ENCODE measurements at places on chromosomes 13 and 19.

- no peak for DNase-seq
Observed at GRCh38 chr13:112761701-112762689, 72.2 kb downstream of the ATP11A start.

DNA sequence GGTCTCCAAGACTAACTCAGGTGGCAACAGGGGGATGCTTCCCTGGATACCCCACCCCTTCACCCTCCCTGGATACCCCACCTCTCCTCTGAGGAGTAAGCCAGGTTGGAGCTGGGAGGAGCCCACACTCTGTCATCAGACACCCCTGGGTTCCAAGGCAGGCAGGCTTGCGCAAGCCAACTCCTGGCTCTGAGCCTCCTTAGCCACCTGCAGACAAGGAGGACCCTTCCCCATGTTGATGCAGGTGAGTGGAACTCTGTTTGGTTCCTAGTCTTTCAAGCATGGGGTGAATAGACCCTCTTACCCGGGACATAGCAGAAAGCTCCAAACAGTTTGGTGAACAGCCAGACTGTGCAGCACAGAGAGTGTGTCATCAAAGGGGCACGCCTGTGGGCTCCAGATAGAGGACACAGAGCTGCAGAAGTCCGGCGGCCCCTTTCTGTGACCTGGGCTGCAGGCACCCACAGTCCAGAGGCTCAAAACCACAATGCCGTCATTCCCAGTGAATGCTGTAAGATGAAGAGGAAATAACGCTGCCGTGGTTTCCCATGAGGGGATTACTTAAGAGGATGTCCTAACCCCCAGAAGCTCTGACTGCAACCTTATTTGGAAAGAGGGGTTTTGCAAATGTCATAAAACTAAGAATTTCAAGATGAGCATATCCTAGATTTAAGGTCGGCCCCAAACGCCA, 12.1 kb upstream of the HAS1 start:
- no peak for DNase-seq

GRCh38 chr13:51967482-51968446, 43.5 kb downstream of the ATP7B start:
- DNase-seq, result no peak

GRCh38 chr13:37495046-37495445, 103.5 kb downstream of the POSTN start:
- no peak for DNase-seq

GRCh38 chr19:34370983-34371382, 6.0 kb downstream of the GPI start:
- no peak for DNase-seq

DNA sequence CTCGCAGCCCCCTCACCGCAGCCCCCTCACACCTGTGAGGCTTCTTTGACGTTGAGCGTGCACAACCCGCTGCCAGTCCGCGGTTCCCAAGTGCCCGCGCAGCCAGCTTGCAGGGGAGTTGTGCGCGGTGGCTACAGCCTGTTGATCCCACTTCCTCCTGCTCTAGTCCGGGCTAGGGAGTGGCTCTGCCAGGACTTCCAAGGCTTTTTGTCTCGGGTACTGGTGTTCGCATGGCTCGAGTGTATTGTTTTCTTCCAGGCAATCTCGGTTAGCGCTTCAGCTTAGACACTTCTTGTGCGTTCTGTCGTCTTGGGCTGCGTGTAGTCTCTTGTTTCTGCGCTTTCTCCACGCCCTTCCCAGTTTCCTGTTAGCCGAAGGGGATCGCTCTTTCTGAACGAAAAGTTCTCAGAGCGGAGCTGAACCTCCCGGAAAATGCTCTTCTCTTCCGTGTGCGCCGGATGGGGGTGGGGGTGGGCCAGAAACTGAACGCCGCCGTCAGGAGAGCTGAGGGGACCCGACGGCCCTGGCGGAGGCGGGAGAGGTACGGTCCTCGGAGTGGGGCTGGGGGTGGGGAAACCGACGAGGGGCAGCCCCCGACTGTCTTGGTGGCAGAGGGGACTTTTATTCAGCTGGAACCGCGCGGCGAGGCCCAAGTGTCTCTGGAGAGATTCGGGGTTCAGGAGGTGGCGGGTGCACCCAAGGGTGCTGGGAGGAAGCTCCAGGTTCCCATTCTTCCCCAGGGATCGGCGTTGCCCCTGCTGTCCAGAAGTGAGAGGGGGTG, 697 bp upstream of the DGKH start:
- no peak for DNase-seq

DNA sequence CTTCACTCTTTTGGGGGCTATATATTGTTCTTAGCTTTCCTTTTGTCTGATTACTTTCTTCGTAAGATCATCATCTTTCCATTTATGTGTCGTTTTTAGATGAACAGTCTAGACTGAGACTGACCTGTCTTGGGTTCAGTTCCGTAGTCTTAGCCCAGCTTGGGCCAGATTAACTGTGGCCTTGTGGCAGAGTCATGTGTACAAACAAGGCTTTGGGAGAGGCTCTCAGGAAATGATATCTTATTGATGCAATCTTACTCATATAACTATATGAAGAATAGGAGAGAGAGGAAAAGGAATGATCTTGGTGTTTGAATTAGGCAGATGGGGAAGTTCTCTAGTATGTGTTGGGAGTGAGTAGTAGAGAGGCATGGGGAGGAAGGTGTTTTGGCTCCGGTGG, 6.8 kb upstream of the ERCC5 start:
- DNase-seq, result no peak

- DNase-seq, result peak; percentile 12
Observed at GRCh38 chr13:94548821-94549231, 47.1 kb downstream of the TGDS start.

GRCh38 chr13:34833562-34834182, 108.4 kb upstream of the NBEA start:
- no peak for DNase-seq

- no peak for DNase-seq
Observed at GRCh38 chr13:25352806-25353205, 19.0 kb upstream of the ATP8A2 start.

DNA sequence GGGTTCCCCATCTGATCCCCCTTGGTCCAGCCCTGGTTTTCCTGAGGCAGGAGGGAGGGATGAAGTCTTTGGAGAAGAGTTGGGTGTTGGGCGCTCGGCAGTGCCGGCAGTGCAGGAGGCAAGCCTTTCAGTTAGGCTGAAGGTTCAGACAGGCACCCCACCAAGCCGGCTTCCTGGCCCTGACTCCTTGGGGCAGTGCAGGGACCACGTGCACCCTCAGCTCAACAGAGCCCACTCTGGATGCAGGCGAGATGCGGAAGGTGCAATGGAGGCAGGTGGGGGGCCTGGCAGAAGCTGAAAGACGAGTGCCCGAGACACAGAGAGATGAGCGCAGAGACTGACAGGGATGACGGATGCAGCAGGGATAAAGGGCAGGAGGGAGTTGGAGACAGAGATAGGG, 11.1 kb downstream of the MAMSTR start:
- no peak for DNase-seq

GRCh38 chr13:105312906-105313305, 1222.6 kb downstream of the EFNB2 start:
- no peak for DNase-seq

- no peak for DNase-seq
Observed at GRCh38 chr13:75514080-75514995, 23.3 kb downstream of the COMMD6 start.

DNA sequence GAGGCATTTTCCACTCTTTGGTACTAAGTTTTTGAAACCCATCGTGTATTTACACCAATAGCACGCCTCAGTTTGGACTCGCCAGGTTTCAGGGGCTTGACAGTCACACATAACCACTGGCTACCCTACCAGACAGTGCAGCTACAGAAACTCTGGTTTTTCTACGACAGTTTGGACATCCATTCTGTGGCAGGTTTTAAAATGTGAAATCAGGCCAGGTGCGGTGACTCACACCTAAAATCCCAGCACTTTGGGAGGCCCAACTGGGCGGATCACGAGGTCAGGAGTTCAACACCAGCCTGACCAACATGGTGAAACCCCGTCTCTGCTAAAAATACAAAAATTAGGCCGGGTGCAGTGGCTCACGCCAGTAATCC, 13.2 kb downstream of the KDELR1 start:
- DNase-seq, result no peak

- no peak for DNase-seq
Observed at GRCh38 chr19:3066482-3067049, 4.3 kb upstream of the TLE5 start.

DNA sequence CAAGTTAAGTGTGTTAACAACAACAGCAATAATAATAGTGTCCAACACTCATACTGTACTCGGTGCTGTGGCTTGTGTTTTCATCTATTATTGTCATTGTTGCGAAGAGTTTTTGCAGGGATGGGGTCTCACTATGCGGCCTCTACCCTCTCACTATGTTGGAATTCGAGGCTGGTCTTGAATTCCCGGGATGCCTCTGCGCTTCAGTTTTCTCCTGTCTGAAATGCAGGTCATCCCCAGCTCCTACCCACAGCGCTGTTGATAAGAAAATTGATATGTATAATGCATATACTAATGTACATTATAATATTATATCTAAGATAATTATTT, 4.9 kb upstream of the SBK3 start:
- no peak for DNase-seq

DNA sequence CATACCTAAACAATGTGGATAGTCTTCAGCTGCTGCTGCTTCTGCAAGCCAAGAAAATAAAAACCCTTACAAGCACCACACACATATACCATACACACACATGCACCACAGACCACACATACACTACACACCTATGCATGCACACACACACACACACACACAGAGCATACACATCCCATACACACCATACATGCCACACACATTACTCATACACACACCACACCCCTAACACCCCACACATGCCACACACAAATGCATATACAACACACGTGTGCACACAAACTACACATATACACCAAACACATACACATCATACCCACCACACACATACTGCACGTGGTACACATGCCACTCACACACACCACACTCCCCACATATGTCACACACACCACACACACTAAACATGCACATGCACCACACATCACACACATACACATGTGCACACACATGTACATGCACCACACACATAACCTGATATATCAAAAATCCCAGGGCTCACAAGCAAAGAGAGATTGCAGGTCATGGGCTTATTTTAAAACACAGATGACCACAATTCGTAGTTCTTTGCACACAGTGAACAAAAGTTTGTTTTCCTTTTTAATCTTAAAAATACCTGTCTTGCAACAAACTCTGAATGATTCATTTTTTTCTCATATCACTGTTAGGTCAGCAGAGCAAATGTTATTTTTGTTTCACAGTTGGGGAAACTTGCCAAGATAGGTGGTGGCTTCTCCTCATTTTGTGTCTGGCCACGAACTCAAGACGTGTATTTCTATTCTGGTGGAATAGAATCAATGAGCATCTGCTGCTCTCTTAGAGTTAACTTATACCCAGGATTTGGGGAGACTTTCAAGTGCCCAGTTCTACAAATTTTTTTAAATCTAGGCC, 456.6 kb downstream of the FGF9 start:
- DNase-seq, result no peak

GRCh38 chr19:31261019-31261602, 88.1 kb downstream of the TSHZ3 start:
- no peak for DNase-seq

DNA sequence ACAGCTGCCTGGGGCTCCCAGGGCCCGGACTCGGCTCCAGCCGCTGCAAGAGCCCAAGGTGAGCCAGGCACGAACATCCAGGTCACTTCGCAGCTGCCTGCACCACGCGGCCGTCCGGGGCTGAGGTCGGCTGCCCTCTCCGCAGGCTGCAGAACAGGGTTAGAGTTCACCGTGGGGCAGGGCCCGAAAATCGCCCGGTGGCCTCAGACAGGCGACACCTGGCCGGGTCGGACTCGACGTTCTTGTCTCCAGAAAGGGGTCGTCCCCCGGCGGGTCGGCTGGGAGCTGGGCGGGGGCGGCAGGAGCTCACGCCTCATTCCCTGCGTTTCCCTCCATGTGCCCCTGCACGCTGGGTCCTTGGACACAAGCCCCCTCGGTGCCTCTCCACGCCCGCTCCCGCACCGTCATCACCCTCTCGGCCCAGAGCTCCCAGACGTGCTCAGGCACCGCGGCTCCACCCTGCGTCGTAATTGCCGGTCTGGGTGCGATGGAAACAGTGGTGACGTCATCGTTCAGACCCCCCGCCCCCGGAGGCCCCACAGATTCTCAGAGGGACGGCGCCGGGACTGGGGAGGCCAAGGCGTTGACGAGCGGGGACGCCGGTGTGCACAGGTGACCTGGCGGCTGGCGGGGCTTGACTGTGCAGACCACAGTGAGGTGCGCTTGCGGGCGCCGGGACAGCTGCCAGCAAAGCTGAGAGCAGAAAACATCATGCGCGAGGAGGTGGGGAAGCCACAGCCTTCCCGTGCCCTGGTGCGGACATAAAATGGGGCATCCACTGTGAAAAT, 4.0 kb upstream of the GRIN3B start:
- peak; percentile 47 for DNase-seq

DNA sequence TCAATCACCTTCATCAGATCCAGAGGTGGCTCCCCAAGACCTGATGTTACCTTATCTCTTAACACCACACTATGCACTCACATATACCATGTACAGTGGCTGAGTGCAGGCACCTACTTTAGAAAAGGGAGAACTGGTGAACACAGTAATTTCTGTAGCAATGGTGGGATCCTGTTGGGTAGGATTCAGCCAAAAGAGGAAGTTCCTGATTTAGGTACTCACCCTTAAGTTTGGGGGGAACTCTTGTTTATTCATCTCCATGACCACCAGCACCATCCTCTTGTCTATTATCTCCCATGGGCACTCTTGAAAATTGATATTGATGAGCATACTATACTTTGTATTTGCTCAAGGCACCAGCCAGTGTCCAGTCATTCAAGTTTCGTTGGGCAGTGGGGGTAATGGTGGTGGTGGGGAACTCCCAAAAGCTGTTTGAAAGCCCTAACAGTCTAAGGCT, 324.4 kb downstream of the LMO7 start:
- no peak for DNase-seq

DNA sequence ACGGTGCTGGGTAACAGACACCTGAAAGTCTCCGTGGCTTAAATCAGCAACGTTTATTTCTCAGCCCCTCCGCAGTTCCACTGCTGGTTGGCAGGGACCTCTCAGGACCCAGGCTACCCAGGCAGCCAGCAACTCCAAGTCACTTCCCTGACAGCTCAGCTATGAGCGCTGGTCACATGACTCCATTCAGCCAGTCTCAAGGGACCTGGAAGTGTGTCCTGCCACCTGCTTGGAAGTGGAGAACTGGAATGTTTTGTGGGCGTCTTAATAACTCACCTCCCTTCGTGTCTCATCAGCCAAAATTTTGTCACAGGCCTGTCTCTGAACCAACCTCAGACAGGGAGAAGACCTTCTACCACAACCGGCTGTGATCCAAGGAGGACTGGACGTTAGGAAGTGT, 72.8 kb downstream of the DPF1 start:
- no peak for DNase-seq

DNA sequence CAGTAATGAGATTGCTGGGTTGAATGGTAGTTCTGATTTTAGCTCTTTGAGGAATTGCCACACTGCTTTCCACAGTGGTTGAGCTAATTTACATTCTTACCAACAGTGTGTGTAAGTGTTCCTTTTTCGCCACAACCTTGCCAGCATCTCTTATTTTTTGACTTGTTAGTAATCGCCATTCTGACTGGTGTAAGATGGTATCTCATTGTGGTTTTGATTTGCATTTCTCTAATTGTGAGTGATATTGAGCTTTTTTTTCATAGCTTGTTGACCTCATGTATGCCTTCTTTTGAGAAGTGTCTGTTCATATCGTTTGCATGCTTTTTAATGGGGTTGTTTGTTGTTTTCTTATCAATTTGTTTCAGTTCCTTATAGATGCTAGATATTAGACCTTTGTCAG, 245.0 kb downstream of the MTUS2 start:
- DNase-seq, result no peak

- no peak for DNase-seq
Observed at GRCh38 chr13:41075034-41075433, 13.7 kb downstream of the WBP4 start.

Data from stimulated activated CD8-positive, alpha-beta memory T cell treated with anti-CD3 and anti-CD28 coated beads, Interleukin-7, amount 100 ng/mL, for 48 hours (primary cell).